ENCODE measurements at places on chromosomes 1 and 21. TPM values are rescaled to one million over a fixed set of nuclear protein-coding genes. Genes with fewer than 3 reads are reported as not detected.

DNA sequence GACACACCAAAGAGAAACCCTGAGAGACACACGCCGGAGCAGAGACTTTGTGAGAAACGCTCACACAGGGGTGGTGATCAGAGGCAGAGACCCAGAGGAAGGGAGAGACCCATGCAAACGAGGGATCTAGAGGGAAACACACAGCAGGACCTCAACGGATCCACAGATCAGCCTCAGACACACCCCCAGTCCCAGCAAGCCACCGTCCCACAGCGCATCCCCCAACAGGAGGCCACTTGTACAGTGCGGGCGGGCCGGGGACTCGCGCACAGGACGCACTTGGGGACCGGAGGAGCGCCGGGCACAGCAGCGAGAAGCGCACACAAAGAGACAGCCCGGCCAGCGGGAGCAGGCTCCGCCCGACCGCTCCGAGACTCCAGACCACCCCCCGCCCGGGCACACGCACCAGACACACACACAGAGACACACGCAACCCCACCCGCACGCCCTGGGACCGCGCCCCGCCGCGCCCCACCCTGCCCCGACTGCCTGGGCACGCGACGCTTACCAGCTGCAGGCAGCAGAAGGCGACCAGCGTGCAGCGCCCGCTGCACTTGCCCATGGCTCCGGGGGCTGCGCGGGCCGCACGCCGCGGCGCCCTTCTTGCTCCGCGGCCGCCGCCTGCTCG lies 587 bp downstream of the NKAIN1 start:
- no peak for DNase-seq

DNA sequence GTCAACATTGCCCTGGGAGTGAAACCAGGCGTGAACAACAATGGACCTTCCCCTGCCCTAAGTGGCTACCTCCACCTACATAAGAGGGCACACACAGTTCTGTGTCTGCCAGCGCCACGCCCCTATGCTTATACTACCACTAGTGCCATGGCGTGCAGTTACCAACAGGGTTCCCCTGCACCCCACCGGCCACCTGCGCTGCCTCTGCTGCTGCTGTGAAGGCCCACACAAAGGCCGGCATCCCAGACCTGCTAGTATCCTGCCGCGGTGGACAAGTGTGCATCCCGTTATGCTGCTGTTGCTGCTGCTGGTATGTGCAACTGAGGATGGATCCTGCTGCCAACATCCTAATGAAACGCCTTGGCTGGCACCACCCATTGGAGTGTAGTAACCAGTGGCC lies 75.7 kb downstream of the INTS7 start:
- DNase-seq: no peak

DNA sequence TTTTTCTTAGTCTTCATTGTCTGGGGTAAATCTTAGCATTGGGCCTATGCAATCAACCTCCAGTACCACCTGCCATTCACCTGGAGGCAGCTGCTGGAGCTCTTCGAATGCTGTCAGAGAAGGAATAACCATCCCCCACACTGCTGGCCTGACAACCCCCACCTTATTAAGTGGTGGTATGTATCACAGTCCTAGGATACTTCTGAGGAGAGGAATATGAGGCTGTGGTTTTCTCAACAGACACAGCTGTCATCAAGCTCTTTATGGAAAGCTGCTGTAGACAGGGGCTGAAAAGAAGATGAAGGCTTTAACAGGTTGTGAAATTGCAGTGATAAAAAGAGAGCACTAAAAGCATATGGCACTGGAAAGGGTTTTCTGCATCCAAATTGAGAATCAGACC lies 61.7 kb downstream of the TSEN15 start:
- no peak for DNase-seq

DNA sequence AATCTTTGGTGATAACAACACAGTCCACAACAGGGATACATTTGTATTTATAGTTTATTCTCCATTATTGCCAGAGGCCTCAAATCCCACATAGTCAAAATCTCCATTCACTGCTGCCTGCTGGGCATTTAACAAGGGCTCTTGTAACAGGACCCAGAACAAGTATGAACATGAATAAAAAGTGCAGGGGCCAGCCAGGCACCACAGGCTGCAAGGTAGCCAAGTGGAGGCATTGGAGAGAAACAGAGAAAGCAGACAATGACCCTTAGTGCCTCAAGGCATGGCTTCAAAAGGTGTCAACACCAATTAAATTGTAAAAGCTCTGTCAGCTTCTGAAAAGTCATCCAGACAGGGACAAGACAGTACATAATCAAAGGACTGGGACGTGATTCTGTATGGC lies 116.8 kb downstream of the ATP6V1G3 start:
- DNase-seq: no peak

GRCh38 chr21:41933313-41934079 lies 20.3 kb downstream of the C2CD2 start:
- peak; percentile 75 for DNase-seq

GRCh38 chr1:2382621-2383361 lies 8.6 kb downstream of the MORN1 start:
- DNase-seq: no peak

GRCh38 chr1:79469139-79469538 lies 462.6 kb upstream of the ADGRL4 start:
- no peak for DNase-seq

DNA sequence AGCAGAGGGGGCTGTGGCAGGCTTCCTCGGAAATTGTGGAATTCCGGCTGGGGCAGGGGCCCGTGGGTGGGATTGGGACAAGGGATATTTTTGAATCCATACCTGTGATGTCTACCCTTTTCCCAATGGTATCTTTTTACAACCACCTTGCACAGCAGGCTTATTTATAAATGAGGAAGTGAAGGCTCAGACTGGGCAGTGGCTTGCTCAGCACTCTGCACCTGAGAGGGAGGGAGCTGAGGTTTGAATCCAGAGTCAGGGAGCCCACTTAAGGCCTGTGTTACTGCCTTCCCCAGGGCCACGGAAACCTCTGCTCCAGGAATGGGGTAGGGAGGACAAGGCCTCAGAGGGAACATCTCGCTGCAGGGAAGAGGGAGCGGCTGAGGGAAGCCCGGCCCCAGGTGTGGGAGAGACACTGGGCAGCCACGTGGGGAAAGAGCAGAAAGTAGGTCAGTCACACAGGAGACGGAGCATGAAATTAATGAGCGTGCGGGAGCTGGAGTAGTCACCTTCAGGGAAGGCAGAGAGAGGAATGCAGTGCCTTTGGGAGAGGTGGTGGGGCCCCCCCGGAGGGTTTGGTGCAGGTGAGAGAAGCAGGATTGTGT lies 35.4 kb upstream of the SCMH1 start:
- no peak for DNase-seq

DNA sequence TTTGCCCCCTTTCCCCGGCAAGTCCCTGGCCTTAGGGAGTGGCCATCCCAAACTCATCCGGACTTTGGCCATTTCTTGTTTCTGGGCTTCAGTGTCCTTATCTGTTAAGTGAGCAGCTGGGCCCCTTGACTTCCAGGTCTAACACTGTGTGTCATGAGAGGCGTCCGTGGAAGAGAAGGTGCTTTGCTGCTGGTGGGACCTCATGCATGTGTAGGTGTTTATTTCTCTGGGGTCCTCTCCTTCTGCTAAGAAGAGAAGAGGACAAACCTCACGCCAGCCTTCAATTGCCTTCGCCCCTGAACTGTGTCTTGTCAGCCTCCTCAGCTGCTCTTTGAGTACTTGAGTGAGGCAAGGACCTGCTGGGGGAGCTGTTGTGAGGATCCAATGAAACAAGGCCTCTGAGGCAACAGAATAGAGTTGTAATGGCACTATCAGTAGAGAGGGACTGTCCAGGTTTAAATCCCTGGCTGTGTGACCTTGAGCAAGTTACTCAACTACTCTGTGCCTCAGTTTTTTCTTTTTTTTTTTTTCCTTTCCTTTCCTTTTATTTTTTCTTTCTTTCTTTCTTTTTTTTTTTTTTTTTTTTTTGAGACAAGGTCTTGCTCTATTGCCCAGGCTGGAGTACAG lies 72.5 kb downstream of the RUNX3 start:
- no peak for DNase-seq

DNA sequence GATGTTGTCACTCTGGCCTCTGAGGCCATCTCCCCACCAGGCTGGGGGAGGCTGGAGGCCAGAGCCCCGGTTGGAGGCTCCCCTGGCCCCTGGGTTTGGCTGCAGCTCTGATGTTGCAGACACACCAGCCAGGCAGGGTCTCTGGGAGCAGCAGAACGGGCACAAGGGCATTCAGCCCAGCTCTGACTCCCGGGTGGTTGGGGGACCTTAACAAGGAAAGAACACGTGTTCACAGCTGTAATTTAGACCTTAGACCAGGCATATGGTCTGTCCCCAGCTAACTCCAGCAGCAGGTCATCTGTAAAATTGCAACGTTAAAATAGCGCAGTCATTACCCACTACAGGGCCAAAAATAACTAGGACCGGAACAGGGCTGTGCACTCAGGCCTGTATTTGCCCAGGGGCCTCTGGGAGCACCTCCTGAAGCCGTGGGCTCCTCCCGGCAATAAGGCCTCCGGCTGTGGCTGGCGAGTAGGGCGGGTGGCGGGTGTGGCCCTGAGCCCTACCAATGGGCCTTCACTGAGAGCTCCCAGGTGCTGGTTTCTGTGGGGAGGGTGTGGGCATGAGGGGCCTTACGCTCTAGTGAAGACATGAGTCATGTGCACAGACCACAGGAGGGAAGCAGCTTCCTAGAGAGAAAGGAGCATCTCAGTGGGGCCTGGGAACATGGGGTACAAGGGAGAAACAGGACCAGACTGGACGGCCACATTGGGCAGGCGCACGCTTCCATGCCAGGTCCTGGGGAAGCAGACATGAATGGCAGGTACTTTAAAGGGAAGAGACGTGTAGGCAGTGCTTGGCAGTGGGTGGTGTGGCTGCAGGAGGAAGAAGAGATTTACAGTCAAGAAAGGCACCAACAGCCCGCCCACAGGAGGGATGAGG lies 6.1 kb downstream of the LDLRAP1 start:
- DNase-seq: peak; percentile 62

- DNase-seq: peak; percentile 83
Observed at GRCh38 chr1:81702903-81703302, 97.8 kb upstream of the ADGRL2 start.

GRCh38 chr1:8632102-8632501 lies 185.3 kb downstream of the RERE start:
- no peak for DNase-seq

DNA sequence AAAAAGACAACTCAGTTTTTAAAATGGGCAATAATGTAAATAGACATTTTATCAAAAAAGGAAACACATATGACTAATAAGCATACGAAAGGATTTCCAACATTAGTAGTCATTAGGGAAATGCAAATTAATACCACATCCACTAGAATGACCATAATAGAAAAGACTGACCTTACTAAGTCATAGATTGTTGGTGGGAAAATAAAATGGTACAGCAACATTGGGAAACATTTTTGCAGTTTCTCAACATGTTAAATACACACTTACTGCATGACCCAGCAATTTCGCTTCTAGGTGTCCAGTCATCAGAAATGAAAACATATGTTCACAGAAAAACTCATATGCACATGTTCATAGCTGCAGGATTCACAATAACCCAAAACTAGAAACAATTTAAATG lies 29.9 kb upstream of the SLC44A3 start:
- DNase-seq: no peak

DNA sequence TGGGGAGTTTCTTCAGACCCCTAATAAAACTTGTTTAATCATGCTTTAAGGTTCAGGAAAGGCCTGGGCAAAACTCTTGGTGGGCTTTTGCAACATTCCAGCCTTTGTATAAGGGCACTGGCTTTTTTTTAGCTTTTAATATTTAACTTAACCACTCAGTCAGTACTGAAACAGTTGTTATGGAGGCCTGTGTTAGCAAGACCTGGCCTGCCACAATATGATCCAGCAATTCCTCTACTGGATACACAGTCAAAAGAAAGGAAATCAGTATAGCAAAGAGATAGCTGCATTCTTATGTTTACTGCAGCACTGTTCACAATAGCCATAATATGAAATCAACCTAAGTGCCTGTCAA lies 75.1 kb upstream of the COG2 start:
- peak; percentile 14 for DNase-seq

- no peak for DNase-seq
Observed at GRCh38 chr1:177864538-177865305, 105.1 kb downstream of the SEC16B start.

GRCh38 chr1:183583466-183583865 lies 6.8 kb downstream of the NCF2 start:
- DNase-seq: no peak

DNA sequence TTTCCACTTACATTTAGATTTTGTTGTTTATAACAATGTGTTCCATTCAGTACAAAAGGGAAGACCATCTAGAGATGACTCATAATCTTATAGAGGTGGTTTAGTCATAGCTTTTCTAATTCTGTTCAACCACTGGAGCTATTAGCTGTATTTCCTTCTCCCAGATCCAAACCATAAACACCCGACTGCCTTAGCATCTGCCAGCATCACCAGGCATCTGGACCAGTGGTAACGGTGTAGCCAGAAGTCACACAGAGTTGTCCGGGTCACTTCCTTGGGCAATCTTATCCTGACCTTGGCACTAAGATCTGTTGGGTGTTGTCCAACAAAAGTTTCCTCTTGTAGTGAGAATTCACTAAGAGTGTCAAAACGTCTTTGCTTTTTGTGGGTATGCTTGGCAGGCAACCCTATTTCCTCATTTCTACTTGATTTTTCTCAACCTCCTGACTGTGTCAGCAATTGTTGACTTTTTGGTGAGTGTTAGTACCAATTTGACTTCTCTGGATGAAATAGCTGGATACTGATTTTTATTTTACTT lies 372.1 kb upstream of the B3GALT2 start:
- DNase-seq: peak; percentile 82

GRCh38 chr1:14549897-14550620 lies 48.4 kb upstream of the KAZN start:
- DNase-seq: no peak

DNA sequence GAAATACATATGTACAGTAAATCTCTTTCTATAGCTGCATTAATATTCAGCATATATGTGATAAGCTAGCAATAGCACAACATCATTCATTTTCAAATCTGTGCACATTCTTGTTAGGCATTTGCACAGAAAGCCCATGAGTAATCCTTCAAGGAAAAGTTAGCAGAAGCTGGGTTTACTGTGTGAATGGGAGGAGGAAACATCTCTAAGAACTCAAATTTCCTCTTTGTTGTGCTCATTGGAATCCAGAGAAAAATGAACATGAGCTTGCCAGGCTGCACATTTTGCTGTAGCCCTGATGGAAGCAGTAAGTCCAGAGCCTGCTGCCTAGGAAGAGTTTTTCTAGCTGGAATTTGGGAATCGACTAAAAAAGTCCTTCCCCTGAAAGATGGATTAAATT lies 214.2 kb upstream of the FOXD3 start:
- no peak for DNase-seq

- DNase-seq: no peak
Observed at GRCh38 chr1:55259911-55260609, 44.9 kb upstream of the USP24 start.

DNA sequence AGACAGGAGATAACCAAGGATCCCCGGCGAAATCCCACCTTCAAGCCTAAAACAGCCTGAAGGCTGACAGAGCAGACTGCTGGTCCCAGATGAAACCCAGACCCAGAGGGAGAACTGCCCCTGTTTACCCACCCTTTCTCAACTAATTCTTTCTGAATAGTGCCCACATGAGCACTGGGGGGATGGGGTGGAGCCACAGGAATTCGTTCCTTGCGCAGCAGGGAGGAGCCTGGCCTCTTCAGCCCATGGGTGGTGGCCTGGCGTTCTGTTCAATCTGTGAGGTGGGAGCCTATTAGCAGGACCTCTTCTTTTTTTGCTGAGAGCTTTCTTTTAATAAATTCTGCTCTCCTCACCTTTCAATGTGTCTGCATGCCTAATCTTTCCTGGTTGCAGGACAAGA lies 6.6 kb upstream of the AK5 start:
- DNase-seq: no peak

Gene NPHS2
- not detected for polyA plus RNA-seq

Gene PLPP3
- polyA plus RNA-seq: 0.68 TPM

Gene PLEKHM2
- polyA plus RNA-seq: 37.6 TPM

Gene HCRTR1
- polyA plus RNA-seq: not detected

Gene SYCP1
- not detected for polyA plus RNA-seq

Gene AADACL3
- not detected for polyA plus RNA-seq
